ENCODE measurements at places on chromosomes 7 and 10.

DNA sequence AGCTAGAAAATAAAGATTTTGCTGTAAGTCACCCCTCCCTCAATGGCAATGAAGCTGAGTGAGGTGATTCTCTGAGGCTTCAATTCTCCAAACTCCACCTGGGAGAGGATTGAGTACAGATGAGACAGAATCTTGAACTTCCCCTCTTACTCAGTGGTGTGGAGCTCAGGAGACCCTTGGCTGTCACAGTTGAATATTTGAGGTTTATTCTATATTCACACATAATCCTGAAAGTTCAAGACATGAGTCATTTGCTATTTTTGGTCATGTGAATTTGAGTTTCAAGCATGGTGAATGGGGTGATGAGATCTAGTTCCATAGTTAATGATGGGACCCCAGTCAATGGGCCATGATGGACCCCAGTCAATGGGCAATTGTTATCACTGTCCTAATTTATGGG is 13.9 kb upstream of the TECTB start:
- no peak for DNase-seq

GRCh38 chr10:28431139-28431538 is 101.8 kb upstream of the WAC start:
- DNase-seq = no peak

DNA sequence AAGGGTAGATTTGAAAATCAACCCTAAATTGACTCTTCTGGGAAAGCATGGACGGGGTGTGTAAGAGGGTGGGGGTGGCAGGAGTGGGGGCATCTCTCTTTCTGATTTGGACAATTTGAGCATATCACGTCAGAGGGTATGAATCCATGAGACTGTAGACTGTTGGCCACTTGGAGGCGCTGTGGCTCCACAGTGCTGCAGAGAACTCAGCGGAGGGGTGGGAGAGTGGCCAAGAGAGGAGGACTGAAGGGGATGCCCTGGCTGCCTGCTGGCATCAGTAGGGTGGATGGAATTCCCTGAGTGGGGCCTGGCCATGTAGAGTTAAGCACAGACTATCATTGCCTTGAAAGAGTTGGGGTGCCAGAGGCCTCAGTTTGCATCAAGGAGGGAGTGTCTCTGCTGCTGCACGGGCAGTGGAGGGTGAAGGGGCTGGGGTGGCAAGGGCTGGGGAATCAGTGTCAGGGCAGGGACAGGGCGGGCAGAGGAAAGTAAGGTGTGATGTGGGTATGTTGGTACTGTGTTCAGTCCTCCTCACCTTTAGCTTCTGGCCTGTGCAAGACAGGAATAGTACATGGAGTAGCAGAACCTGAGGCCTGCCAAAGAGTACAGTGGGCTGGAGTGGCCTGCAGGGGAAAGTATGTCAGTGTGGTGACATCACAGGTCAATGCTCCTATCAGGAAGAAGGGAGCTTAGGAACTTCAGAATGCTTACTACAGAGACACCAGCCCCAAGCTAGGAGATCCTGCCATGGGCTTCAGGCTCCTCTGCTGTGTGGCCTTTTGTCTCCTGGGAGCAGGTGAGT is 133.5 kb upstream of the PRSS58 start:
- DNase-seq = no peak

DNA sequence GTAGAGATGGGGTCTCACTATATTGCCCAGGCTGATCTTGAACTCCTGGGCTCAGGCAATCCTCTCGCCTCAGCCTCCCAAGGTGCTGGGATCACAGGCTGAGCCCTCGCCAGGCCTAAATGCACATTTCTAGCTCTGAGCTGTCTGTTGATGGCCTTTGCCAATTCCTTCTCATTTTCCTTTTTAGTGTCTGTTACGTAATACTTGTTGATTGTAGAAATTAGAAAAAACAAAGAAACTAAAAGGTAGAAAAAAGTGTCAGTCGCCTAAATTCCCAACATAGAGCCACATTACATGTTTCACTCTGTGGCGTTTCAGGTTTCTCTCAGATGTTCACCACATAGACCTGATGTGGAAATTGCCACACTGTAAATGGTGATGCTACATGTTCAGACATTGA is 44.0 kb upstream of the RASGEF1A start:
- DNase-seq = no peak

DNA sequence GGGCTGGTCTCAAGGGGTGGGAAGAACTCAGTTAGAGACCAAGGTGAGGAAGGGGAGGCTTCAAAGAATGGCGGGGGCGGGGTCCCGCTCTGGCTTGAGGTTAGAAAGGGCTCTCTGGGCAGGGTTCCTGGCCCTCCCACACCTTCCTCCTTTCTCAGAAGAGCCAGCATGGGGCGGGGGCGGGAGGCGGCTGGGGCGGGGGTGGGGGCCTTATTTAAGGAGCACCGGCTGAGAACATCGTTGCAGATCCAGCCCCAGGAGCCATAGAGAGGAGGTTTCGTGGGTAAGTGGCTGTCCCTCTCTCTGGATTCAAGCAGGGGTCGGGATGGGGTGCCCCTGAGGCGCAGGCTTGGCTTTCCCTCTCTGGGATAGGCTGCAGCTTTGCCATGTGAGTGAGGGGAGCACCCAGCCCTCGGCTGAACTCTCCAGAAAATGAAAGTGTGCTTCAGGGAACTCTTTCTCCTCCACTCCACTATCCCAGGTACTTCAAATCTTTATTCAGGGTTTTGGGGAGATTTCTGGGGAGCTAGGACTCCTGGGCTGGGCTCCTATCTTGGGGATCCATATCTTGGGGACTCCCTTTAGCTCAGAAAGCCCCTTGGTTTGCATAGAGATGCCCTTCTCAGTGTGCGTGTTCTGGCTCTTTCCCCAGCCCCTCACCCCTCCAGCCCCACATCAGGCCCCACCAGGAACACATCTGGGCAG is 3.3 kb upstream of the CUEDC2 start:
- DNase-seq = no peak

GRCh38 chr10:7202793-7203355 is 208.0 kb downstream of the SFMBT2 start:
- DNase-seq = no peak

GRCh38 chr7:2728316-2729030 is 40.5 kb downstream of the AMZ1 start:
- no peak for DNase-seq

- DNase-seq = no peak
Measured at GRCh38 chr7:91325726-91326125, 61.5 kb downstream of the FZD1 start.

GRCh38 chr10:126668505-126668904 is 2.0 kb downstream of the C10orf90 start:
- no peak for DNase-seq

- no peak for DNase-seq
Measured at GRCh38 chr10:6114805-6115341, 26.0 kb downstream of the RBM17 start.

GRCh38 chr10:50544095-50544856 is 79.5 kb downstream of the SGMS1 start:
- no peak for DNase-seq

DNA sequence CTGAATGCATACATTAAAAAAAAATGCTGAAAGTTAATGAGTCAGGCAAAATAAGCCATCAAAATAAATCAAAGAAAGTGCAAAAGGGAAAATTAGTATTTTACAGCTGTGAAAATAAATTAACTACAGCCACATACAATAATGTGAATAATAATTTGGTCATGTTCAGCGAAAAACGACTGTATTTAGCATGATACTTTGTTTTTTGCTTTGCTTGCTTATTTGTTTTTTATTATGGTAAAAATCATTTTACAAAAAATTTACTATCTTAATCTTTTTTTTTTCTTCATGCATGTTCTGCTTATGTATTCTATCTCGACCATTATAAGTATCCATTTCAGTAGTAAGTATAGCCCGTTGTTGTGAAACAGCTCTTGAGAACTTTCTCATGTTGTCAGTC is 77.1 kb downstream of the RAB18 start:
- no peak for DNase-seq

DNA sequence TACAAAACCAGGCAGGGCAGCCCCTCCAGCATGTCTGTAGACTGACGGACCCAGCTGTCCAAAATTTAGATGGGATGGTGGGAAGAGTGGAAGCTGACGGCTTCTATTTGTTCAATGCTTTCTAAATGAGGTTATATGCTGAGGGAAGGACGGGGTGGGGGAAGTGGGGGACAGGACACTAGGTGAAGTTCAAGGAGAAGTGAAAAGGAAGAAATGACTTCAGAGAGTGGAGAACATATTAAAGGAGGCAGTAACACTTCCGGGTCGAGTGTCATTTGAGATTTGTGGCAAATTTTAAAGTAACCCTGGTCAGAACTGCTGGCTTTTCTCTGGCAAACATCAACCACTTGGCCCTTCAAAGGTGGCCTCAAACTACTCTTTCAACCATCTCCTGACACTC is 9.4 kb downstream of the PIP4K2A start:
- no peak for DNase-seq

DNA sequence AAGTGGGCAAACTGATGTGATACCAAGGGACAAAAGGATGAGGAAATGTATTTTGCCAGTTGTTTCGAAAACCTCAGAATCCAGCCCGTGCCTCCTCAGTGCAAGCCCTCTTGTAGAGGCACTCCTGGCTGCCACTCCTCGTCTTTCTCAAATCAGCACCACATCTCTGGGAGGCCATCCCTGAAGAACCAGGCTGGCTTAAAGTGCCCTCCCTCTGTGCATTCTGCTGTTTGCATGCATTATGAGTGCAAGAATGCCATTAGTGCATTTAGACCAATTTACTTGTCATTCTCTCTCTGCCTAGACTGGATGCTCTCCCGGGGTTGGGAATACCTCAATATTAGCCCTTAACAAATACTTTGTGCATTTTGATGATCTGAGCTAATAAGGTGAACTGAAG is 19.9 kb upstream of the FAM180A start:
- DNase-seq = no peak

- no peak for DNase-seq
Measured at GRCh38 chr10:70726909-70727495, 54.7 kb downstream of the ADAMTS14 start.

- no peak for DNase-seq
Measured at GRCh38 chr7:92634205-92634604, 44.0 kb upstream of the FAM133B start.

DNA sequence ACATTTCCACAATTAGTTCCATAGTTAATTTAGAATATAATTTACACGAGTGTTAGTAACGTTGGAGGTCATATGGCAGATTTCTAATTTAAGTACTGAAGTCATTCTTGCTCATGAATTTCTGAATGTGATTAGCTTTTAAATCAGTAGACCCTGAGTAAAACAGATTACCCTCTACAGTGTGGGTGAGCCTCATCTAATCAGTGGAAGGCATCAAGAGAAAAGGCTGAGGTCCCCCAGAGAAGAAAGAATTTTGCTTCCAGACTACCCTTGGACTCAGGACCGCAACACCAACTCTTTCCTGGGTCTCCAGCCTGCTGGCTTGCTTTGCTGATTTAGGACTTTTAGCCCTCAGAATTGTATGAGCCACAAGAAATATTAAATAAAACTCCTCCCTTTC is 33.2 kb downstream of the IFT22 start:
- no peak for DNase-seq

DNA sequence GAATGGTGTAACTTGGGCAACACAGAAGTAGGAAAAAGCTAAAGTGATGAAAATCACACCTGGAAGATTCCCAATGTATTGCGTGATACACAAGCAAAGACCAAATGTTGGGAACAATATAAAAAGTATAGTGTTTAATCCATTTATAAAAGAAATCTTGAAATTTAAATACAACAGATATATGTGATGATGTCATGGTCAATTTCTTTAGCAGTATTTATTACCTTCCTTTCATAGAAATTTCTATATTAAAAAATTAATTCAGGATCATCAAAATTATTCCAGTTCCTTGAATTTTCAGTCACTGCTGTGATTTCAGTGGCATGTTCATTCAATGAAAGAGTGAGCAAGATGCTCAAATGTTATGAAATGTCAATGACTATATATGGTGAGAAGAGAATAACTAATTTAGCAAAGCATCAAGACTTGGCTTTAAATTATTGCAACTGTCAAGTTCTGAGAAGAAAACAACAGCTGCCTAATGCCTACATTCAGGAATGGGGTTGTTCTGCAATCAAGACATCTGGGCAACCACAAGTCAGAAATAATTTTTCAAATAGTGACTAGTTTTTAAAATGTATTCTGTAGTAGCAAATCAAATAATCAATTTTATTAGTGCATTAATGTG is 308.8 kb downstream of the SEMA3D start:
- no peak for DNase-seq

DNA sequence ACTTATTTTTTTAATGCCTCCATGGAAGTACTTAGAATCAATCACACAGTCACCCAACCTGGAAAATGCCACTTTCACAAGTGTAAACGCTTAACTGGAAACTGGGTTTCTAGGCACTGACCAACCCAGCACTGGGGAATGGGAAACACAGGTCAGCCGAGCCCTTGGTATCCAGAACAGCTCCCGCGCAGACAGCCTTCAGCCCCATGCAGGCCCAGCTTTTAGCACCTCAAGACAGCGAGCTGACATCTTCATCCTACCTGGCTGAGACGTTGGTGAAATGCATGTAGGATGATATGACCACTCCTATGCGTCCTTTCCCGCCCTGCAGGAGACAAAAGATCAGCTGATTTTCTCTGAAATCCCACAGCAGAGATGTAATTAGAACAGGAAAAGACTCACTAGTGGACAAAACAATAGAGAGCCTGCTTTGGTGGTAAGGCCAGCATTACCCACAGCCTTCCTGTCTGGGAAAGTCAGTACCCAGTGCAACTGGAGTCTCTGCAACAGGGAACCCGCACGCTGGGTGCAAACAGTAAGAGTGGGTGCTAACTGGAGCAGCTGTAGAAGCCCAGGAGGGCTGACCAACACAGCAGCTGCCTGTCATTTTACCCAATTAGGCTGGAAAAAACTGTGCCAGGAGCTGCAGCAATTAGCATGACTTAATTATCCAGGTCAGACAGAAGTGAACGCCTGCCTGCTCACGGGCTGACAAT is 153.7 kb downstream of the TNS3 start:
- no peak for DNase-seq

GRCh38 chr10:21689881-21690280 is 155.8 kb downstream of the MLLT10 start:
- no peak for DNase-seq

DNA sequence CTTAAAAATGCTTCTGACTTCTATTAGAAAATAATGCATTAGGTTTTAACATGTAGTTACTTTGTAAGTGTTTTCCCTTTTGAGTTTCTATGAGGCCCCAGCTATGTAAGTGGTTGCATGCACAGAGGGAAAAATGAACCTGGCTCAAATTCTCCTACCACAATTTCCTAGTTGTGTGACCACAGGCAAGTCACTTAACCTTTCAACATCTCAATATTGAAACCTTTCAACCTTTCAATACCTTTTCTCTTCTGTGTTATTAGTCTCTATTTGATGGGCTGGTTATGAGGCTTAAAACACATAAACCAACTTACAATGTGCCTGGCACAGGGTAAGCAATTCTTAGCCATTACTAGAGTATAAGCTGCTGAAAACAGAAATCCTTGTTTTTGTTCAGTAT is 203.0 kb downstream of the KCND2 start:
- DNase-seq = no peak

Data from RWPE2 (cell line).